Uterine smooth muscle cell (primary cell): ENCODE measurements at places on chromosomes 3 and 15. TPM values are rescaled to one million over a fixed set of nuclear protein-coding genes. Genes with fewer than 3 reads are reported as not detected.

The LTF gene
- total RNA-seq, result under 0.01 TPM in 1 of 2 replicates, not detected in the other

The RFC4 gene
- total RNA-seq, result 26.5 and 62.9 TPM in 2 replicates

The KY gene
- total RNA-seq, result 1.1 and 2.0 TPM in 2 replicates

The SAXO2 gene
- 0.22 and 0.37 TPM in 2 replicates for total RNA-seq

The PLA2G4B gene
- total RNA-seq, result 1.2 and 1.9 TPM in 2 replicates

The CCR8 gene
- total RNA-seq, result not detected in 2 replicates

The REC114 gene
- total RNA-seq, result not detected in 2 replicates

The CERS3 gene
- total RNA-seq, result not detected in 2 replicates

The FANCD2OS gene
- not detected in 2 replicates for total RNA-seq

The RASGRF1 gene
- under 0.01 and 0.37 TPM in 2 replicates for total RNA-seq

The ISLR gene
- 30.2 and 39.7 TPM in 2 replicates for total RNA-seq

The KATNBL1 gene
- total RNA-seq, result 64.0 and 79.2 TPM in 2 replicates

The SUCLG2 gene
- 79.8 and 87.6 TPM in 2 replicates for total RNA-seq

The CPA3 gene
- total RNA-seq, result not detected in 2 replicates

The SLC24A5 gene
- not detected in 2 replicates for total RNA-seq

The LYZL4 gene
- not detected in 2 replicates for total RNA-seq

The CHRNA3 gene
- not detected in 2 replicates for total RNA-seq

The A4GNT gene
- total RNA-seq, result not detected in 2 replicates

The CHRM5 gene
- 0.75 TPM in 1 of 2 replicates, not detected in the other for total RNA-seq

The TMEM207 gene
- not detected in 2 replicates for total RNA-seq

The EFL1 gene
- 41.0 and 60.8 TPM in 2 replicates for total RNA-seq

The SRPRB gene
- total RNA-seq, result 79.5 and 89.3 TPM in 2 replicates

The SUCNR1 gene
- total RNA-seq, result not detected in 2 replicates

The KCNMB3 gene
- 1.2 and 1.5 TPM in 2 replicates for total RNA-seq

The CHRNA5 gene
- 1.6 and 5.1 TPM in 2 replicates for total RNA-seq

The RASL12 gene
- 0.87 and 4.1 TPM in 2 replicates for total RNA-seq

The DZIP1L gene
- 38.3 and 40.7 TPM in 2 replicates for total RNA-seq

The PRSS50 gene
- total RNA-seq, result 0.12 TPM in 1 of 2 replicates, not detected in the other

The PPP1R14D gene
- not detected in 2 replicates for total RNA-seq

The ACTR8 gene
- 30.4 and 36.5 TPM in 2 replicates for total RNA-seq

The STAB1 gene
- 0.44 and 0.62 TPM in 2 replicates for total RNA-seq

The VILL gene
- 5.3 and 7.9 TPM in 2 replicates for total RNA-seq

The PTX3 gene
- 186 and 777 TPM in 2 replicates for total RNA-seq

The SLC2A2 gene
- total RNA-seq, result not detected in 2 replicates

The ALDH1L1 gene
- total RNA-seq, result 0.25 TPM in 1 of 2 replicates, not detected in the other
